ENCODE measurements at places on chromosomes 3 and 15.

DNA sequence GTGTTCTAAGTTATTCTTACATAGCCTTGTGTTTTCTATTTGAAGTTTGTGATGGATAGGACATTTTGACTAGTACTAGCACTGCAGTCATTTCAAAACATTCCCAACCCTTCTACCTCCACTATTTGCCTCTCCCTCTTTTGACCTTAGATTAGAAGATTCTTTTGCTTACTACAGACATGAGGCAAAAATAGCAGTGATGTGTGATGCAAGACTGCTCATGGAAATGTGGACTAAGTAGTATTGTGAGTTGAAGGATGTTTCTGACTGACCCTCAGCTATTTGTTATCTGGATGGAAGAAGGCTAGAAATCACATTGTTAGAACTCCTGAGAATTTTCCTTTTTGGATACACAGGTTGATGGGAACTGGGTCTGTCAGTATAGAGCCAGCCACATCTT is 45.9 kb downstream of the ATP2C1 start:
- no peak for DNase-seq

- DNase-seq, result no peak
These were observed 66.3 kb downstream of the ISG20 start for GRCh38 chr15:88704791-88705768.

DNA sequence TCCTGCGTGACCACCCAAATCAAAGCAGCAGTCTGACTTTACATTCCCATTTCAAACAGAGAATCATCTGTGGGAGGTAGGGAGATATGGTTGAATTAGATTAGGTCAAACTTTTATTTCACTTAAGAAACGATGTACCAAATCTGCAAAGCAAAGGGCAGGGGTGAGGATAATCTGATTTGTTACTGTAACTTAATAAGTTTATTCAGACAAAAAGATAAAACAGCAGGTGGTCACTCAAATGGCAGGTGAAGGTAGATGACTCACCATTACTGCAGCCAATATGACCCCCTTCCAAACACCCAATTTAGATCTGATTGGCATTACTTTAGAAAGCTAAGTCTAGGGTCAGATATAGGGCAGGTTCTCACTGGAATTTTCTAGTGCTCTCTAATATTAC is 651.0 kb upstream of the NAALADL2 start:
- no peak for DNase-seq

- DNase-seq, result no peak
These were observed 24.3 kb upstream of the FBXL22 start for GRCh38 chr15:63572749-63573464.

DNA sequence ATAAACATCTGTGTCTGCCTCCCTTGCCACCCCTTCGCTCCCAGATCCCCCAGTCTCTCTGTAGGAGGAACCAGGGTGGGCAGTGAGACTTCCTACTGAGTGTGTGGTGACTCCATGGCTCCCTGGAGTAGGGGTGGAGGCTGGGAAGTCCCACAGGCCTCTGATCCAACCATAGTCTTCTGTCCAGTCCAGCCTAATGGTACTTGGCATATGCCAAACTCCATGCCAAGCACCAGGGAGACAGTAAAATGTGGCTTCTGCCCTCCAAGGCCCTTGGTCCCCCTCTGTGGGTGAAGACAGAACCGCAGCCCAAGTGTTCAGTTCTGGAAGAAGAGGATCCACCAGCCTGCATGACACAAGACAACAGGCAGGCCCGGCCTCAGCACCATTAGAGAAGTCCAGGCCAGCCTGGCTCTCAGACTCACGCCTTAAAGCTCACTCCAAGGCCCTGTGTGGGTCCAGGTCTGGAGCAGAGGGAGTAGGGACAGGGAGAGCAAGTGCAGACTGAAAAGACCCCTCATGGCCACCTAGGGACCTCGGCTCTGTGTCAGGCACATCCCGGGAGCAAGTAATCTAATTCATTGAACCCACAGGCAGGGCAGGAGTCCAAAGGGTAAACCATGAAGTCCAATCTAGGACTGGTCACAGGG is 112.7 kb downstream of the ETFA start:
- no peak for DNase-seq

DNA sequence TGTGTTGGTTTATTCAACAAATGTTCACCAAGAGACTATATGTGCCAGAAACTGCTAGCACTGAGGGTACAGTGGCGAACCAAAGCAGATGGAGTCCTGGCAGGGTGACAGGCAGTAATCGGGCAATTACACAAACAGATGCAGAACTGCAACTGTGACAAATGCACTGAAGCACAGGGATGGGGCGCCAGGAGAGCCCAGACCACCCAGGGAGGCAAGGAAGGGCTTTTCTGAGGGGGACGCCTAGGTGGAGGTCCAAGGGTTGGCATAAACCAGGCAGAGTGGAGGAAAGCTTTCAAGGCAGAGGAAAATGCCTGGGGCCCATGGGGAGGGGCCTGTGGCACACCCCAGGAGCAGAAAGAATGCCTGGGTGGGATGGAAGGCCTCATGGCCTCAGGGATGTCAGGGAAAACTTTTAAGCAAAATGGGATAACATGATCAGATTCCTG is 5.5 kb downstream of the DIS3L start:
- DNase-seq, result no peak

- no peak for DNase-seq
These were observed 130.0 kb upstream of the TJP1 start for GRCh38 chr15:29952225-29952624.

- DNase-seq, result no peak
These were observed 342.1 kb upstream of the SOX2 start for GRCh38 chr3:181369637-181370036.

DNA sequence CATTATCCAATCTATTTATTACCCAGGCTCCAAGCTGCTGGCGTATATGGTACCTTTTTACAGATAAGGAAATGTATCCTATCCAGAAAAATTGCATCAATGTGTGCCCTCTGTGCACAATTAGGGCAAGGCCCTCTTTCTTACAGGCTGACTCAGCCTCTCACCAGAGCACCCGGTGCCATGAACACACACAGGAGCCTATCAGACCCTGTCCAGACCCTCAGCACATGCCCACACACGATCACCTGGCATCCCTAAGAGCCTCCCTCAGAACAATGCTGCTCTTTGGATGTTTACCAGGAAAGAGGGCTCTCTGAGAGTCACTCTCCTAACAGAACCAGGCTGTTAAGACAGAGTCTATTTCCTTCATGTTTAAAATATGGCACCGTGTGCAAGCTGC is 460.0 kb upstream of the TBL1XR1 start:
- DNase-seq, result no peak

DNA sequence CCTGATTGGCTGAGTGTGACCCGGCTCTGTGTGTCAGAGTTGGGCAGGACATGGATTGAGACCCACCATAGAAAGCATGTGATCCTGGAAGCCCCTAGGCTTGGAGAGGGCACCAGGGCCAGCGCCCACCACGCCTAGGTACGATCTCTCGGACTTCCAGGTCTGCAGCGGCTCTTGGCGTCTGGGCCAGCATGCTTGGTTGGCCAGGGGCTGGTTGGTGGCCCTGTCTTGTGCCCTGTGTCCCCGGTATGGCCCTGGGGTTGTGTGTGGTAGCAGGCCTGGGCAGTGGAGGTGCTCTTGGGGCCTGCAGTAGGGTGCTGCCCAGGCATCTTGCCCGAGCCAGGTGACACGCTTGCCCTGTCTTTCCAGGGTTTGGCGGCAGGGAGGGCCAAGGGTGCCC is 210.6 kb downstream of the UBE3A start:
- DNase-seq, result no peak

DNA sequence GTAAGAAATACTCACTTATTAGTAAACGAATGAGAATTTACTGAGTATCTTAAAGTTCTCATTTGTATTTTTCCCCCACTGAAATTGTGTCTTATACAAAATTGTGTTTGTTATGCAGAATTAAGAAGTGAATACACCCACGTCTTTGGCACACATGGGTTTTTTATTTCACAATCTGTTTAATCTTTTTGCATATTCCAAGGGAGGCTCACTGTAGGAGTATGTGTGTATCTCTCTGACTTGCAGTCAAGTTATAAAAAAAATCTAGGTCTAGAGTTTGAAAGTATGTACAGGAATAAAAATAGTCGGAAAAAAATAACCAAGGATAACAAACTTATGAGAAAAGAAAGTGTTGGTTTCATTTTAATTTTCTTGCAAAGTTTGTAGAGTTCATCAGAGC is 255.2 kb downstream of the PDCD6IP start:
- DNase-seq, result no peak

GRCh38 chr3:144743225-144743668 is 771.6 kb downstream of the DIPK2A start:
- DNase-seq, result no peak

DNA sequence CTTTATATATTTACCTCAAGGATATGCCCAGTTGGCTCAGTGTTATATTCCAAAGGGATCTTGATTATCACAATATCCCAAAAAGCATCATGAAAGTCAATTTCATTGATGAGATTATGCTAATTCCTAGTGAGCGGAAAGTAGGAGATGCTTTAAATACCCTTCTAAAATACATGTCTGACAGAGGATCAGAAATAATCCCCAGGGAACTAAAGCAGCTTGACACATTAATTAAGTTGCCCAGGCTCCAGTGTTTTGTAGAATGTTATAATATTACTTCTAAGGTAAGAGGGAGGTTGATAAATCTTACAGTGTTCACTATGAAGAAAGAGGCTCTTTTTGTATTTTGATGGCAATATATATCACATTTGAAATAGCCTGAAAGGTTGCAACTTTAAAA is 767.5 kb upstream of the ROBO1 start:
- no peak for DNase-seq

- no peak for DNase-seq
These were observed 83.6 kb upstream of the MBNL1 start for GRCh38 chr3:152184971-152185686.

- no peak for DNase-seq
These were observed 300.1 kb upstream of the LYSMD4 start for GRCh38 chr15:100033140-100033857.

DNA sequence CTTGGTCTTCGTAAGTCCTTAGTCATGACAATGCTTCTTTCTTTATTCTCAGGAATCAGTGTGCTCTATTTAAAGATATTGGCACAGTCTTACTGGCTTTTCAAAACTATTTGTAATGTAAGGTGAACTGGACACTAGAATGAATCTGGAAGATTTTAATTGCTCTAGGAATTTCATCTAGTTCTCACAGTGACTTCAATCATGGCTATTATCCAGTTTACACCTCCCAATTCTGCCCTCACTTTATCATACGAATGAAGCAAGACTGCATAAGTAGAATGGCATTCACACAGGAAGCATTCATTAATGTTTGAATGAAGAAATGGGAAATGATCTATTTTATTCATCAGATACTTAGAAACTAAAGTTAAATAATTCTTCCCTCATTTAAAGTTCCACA is 26.7 kb upstream of the DRD3 start:
- no peak for DNase-seq

DNA sequence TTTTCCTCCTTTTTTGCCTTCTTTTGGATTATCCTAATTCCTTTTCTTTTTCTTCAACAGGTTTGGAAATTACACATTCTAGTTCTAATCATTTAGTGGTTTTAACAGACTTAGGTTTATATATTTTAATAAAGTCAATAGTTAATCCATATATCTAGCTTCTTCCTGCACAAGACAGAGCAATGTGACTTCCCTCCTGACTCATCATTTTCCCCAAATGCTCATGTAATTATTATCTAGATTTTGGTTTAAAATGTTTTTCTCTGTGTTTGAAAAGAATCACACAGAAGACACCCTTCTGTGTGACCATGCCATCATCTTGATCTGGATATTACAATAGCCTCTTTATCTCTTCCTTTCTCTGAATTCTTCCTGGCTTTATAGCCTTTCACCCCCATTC is 28.6 kb upstream of the SSR3 start:
- DNase-seq, result no peak

GRCh38 chr3:126570103-126570541 is 11.4 kb upstream of the C3orf22 start:
- DNase-seq, result no peak

- DNase-seq, result no peak
These were observed 360.2 kb downstream of the ZNF385D start for GRCh38 chr3:21390856-21391255.

DNA sequence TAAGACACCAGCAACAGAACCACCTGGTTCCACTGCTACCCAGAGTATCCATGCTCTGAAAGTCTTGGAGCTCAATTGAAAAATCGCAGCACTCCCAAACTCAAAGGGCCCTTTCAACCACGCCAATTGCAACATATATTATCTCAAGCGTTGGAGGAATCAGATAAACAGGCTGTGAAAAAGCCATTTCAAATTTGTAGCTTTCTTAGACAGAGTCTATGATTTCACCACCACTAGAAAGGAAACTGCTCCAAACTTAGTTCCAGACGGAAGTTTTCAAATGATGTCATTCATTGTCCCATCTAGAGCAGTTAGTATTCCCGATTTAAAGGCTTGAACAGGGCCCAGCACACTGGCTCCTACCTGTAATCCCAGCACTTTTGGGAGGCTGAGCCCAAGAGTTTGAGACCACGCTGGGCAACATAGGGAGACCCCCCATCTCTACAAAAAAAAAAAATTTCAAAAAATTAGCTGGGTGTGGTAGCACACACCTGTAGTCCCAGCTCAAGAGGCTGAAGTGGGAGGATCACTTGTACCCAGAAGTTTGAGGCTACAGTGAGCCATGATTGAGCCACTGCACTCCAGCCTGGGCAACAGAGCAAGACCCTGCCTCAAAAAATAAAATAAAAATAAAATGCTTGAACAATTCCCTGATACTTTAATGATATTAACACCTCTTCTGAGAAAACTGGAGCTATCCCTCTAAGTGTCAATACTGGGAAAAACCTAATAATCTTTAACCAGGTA is 16.8 kb downstream of the TNIK start:
- no peak for DNase-seq
